Urinary bladder (tissue), 4 donors: ENCODE measurements at places on chromosomes 3 and 15. TPM values are rescaled to one million over a fixed set of nuclear protein-coding genes. Genes with fewer than 3 reads are reported as not detected.

DNA sequence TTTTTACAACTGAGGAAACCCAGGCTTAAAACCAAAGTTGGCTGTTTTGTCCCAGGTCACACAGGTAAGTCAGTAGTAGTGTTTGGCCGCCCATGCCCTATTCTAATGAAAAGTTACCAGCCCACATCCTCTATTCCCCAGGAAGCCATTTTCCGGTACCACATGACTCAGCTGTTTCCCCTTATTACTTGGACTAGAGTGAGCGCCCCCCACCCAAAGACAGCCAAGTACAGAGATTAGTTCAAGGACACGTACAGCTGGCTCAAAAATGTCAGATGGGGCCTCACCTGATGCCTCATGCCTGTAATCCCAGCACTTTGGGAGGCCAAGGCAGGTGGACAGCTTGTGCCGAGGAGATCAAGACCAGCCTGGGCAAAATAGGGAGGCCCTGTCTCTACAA is 8.5 kb upstream of the KLHL6 start:
- no peak for DNase-seq

DNA sequence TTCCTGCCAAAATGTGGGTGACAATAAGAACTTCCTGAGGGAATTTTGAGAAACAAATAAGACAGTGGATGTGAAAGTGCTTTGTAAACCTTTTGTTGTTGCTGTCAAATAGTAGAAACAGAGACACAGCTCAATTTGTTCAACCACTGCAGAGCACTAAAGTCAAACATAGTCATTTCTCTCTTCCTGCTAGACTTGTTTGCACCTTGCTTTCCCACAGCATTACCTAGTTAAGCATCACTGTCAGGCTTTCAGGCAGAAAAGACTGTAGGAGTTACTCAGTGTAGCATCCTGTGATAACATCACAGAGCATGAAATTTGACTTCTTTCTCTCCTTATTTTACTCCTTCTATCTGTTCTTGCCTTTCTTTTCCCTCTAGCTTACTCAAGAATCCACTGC is 27.1 kb downstream of the SLC12A1 start:
- no peak for DNase-seq

DNA sequence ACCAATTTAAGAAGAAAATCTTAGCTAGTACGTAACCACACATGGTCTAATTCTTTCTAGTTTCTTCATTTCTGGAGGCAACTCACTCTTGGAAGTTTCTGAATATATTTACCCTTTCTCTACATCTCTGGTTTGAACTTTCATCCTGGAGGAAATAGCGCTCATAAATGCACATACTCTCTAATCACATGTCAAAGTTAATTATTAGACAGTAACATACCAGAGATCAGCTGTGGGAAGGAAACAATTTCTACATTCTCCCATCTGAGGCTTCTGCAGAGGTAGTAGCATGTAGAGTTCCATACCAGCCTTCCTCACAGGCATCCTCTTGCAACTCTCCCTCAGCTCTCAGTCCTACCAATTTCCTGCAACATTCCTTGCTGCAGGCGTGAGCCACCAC is 132.5 kb downstream of the RBPMS2 start:
- DNase-seq, result no peak

DNA sequence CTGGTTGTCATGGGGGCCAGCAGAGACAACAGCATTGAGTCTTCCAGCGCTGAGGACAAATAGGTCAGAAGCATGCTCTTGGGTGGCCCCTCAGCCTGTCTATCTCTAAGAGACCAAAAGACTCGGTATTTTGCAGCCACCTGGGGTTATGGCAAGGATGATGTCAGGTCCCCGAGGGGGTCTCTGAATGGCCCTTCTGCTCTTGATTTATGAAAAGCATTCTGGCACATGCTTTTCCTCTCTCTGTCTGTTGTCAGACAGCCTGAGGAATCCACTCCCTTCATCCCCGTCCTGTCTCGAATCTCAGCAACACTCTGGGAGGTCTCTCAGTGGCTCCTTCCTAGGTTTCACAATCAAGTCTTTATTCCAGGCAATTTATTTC is 156.6 kb upstream of the RGMA start:
- no peak for DNase-seq

DNA sequence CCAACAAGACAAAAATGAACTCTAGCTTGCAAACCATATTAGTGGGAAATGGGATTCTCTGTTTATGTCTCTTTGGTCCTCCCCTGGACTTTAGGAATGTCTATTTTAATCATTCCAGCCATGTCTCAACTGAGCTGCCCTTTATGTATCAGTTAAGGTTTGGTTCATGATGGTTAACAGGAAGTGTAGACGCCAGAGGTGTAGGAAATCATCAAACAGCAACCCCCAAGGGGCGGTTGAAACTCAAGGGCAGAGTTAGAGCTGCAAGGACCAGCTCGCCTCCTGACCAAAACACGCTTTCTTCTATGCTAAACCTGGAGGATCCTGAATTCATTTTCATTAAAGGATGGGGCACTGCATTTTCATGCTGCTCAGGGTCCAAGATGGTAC is 53.7 kb upstream of the HEG1 start:
- DNase-seq, result no peak

NEK10 gene
- total RNA-seq, result 7.5 TPM

GRCh38 chr3:11568503-11569155 is 75.1 kb downstream of the VGLL4 start:
- DNase-seq, result no peak

TLR9 gene
- 0.11 TPM for total RNA-seq

DNA sequence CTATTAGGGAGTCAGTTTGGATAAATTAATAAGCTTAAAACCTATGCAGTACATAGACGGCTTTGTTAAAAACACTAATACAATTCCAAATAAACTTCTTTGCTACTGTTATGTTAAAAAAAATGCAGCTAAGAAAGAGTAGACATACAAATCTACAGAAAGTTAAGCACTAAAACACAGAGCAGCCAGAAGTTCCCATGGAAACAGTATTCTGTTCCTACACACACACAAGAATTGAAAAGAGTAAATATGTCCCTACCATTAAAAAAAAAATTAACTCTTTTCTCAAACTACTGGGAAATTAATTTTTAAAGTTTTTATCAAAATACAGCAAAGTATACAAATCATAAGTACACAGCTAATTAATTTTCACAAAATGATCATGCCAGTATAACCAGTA is 71.6 kb downstream of the CLASP2 start:
- no peak for DNase-seq

GRCh38 chr15:84725001-84725491 is 9.1 kb upstream of the SEC11A start:
- no peak for DNase-seq

TIMP4 gene
- total RNA-seq, result 1.3 TPM

DNA sequence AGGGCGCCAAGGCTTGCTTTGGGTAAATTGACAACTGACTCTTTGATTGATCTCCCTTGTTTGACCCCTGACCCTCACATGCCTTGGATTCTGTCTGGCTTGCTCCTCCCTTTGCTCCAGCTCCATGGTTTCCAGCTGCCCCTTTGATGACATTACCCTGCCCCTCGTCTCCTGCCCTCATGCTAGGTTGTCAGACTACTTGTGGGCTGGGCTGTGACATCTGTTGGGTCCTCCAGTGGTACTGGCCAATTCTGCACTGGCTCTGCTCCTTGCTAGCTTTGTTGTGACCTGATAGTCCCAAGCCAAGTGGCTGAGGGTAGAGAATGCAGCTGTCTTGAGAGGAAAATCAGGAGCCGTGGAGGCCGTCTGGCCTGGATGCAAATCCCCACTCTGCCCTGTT is 6.2 kb downstream of the THSD4 start:
- no peak for DNase-seq

CCR4 gene
- 0.53 TPM for total RNA-seq

TOPAZ1 gene
- total RNA-seq, result not detected

GRCh38 chr15:29034151-29034550 is 148.4 kb downstream of the APBA2 start:
- no peak for DNase-seq

DNA sequence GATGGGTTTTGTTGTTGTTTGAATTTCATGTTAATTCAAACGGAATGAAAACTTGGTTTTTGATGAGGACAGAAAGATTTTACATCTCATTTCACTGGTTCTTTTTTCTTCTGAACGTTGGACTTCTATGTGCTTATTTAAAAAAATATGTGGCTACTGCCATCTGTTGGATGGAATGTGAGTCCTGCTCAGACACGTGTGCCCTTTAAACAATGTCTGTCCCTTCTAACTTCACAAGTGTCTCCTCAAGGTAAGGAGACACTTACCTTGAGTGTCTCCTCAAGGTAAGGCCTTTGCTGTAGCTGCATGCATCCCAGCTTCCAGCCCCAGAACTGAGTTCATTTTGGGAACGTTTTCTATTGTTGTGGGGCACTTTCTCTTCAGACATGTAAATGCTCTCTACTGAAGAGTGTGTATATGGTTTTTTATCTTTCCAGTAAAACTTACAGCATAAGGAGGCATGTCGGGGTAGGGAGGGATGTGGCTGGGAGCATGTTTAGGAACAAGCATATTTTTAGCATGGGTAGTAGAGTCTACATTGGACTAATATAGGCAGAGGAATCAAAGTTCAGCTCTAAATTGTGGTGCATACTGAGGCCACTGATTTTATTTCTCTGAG is 63.1 kb upstream of the UBE3A start:
- DNase-seq, result no peak

GRCh38 chr3:101671014-101671413 is 5.9 kb downstream of the ZBTB11 start:
- DNase-seq, result no peak

DNA sequence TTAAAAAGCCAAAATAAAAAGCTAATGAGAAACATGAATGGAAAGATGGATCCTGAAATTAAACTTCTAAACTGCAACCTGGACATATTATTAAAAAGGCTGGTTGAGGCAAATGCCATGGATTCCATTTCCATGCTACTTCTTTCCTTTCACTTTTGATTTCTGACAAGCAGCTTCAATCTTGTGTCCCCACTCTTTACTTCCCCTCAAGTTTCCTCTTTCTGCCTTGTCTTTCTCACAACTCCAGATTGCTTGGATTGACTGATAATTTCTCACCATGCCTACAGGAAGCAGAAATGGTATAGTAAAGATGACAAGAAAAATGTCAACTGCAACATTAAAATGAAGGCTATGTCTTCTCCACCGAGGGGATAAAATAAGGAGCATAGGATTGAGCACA is 1136.7 kb downstream of the TUSC7 start:
- DNase-seq, result no peak

CCDC54 gene
- not detected for total RNA-seq

GRCh38 chr3:54577313-54577712 is 350.5 kb downstream of the LRTM1 start:
- DNase-seq, result no peak

DNA sequence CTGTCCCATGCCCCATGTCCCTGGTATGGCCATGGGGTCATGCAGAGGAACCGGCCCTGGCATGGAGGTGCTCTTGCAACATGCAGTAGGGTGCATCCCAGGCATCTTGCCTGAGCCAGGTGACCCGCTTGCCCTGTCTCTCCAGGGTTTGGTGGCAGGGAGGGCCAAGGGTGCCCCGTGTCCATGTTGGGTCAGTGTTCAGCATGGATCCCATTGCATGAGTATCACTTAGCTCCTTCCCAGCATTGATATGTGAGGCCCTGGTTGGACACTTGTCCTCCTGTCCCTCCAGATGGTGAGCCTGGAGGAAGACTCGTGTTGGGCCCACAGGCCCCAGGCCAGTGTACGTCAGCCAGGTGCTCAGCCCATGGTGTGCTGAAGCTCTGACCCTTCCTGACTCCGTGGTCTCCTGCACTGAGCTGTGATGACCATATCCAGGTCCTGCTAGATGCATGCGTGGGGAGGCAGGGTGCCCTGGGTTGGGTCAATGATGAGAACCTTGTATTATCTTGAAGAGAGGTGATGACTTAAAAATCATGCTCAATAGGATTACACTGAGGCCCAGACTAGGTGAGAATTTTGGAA is 205.0 kb downstream of the UBE3A start:
- no peak for DNase-seq

SNX33 gene
- 11.1 TPM for total RNA-seq

DNA sequence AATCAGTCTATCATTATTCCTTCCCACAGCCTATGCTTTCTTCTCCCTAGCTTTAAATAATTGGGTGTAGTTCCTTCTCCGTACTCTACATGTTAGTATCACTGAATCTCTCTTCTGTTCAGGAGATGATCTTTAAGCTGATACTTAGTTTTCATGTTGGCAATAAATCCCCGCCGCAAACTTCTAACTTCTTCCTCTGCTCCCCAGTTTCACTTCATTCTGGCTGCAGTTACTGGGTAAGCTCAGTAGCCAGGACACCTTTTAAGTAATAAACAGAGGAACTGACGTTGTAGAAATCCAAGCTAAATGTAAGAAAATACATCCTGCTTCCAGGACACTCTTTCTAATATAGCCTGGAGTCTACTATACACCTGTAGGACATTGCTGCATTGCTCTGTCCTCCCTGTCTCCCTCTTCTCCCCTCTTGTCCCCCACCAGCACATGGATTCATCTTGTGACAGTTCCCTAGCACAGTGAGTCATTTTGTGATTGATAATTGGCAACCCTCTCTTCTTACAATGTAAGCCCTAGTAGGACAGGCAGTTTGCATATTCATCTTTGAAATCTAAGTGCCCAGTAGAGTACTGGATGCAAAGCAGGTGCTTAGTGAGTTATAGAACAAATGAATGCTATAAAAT is 598.2 kb downstream of the UNC13C start:
- DNase-seq, result no peak

CCR1 gene
- total RNA-seq, result 7.7 TPM

GRCh38 chr3:142875583-142876207 is 13.2 kb downstream of the PCOLCE2 start:
- no peak for DNase-seq

DNA sequence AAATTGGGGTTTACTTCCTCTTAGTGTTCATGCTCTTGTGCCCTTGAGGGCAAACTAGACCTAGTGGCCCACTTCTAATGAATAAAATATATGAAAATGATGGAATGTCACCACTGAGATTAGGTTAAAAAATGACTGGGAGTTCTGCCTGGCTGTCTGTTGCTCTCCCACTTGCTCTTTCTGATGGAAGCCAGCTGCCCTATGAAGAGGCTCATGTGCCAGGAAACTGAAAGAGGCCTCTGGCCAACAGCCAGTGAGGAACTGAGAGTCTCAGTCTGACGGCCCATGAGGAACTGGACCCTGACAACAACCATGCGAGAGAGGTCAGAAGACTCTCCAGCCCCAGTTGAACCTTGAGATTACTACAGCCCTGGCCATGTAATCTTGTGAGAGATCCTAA is 107.1 kb upstream of the FHIT start:
- peak; percentile 51 for DNase-seq

DNA sequence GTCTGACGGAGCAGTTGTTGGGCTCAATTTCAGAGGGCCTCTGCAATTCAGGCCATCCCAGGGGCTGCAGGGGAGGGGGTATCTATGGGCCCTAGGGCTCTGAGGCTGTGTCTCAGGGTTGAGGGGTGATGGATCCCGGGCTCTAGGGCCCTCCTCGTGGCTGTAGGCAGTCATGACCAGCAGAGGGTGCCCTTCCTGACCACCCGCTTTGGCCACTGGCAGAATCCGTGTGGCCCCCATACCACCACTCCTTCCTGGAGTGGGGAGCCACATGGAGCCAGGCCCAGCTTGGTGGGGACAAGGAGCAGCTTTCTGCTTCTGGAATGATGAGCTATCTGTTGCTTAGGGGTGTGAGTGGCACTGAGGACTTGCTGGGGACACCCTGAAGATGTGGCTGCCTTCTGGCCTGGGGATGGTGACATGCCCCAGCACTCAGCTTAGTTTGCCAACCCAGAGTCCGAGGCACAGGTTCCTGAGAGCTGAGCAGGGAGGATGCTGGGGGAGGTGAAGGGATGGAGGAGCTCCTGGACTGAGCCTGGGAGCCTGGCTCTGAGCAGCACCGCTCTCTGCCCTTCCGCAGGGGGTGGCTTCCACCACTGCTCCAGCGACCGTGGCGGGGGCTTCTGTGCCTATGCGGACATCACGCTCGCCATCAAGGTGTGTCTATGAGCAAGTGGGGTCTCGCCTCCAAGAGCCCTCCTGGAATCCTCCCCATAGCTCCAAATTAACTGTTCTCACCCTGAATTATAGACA is 20.2 kb downstream of the HDAC11 start:
- no peak for DNase-seq

CLDN18 gene
- not detected for total RNA-seq
